Coronary artery (tissue), 2 donors: ENCODE measurements at places on chromosomes 1 and 21.

- no peak for DNase-seq
Observed at GRCh38 chr1:68409426-68409825, 40.3 kb downstream of the RPE65 start.

DNA sequence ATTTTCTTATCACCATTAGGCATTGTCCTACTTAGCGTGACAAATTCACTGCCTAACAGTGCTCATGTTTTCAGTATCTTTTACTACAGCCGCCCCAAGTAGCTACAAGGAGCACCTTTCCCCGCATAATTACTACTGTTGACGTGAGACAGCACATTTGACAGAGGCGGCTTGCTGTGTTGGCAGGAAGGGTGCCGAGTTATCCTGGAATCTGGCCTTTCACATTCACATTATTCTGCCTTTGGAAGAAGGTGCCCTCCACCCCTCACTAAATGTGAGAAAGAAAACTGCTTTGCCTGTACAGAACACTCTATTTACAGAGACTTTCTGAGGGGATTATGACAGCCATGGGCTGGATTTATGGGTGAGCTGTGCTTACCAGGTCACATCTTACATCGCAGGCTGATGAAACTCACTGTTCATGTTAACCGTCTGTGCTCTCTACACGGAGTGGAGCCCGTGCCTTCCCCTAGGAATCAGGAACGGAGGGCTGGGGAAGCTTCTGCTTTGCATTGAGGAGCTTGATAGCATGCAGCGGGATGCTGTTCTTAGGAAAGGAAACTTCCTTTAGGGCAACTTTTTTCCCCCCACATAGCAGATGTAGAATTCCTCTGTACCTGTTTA is 148.0 kb upstream of the ZRANB2 start:
- DNase-seq: no peak

DNA sequence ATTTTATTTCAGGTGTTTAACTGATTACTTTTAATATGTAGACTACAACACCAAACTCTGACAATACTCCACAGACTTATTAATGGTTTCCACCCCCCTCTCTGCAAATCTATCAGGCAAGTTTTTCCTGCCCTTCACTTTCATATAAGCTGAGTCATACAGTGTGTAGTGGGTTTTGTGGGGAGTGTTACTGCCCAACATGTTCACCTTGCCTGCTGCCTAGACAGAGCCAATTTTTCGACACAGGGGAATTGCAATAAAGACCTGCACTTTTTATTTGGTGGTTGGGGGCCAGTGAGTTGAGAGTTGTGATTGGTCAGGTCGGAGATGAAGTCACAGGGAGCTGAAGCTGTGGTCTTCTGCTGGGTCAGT is 119.7 kb downstream of the PPIAL4G start:
- no peak for DNase-seq

GRCh38 chr1:236142253-236143103 is at the start of gene GPR137B:
Gene GPR137B, plus strand, starts transcription at chr1:236142539. Its CDS starts 84 bp downstream, at chr1:236142623.
- DNase-seq: no peak

DNA sequence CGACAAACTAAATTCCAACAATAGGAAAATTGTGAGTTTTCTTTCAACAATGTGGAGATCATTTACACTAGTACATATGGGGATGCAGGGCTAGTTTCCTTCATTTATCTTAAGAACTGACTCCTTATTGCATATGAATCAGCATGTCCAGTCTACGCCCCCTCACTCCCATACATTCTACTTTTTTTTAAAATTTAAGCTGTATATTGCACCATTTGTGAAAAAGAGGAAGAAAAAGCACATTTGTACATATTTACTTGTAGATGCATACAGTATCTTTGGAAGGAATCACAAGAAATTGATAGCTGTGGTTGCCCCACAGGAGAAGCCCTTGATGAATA is 15.9 kb downstream of the VPS26C start:
- no peak for DNase-seq

DNA sequence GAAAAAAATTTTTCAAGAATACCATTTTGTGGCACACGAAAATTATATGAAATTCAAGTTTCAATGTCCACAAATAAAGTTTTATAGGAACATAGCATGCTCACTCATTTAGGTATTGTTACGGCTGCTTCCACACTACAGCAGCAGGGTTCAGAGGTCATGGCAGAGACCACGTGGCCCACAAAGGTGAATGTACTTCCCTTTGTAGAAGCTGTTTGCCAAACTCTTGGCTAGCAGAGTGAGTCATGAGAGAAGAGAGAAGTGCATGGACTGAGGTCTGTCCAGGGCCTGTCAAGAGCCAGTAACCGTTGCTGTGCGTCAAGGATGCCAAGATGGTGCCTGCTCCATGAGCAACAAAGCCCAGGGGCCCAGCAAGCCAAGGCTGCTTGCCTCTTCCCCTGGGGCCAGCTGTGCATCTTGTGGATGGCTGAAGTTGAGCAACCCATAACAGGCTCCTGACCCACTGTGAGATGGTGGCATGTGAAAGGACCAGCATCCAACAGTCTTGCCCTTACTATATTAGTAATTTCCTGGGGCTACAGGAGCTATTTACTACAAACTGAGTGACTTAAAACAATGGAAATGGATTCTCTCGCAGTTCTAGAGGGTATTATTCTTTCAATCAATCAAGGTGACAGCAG is 64.8 kb upstream of the ATP5PO start:
- peak; percentile 52 for DNase-seq

GRCh38 chr1:22816803-22817202 is 106.2 kb downstream of the EPHB2 start:
- no peak for DNase-seq

- no peak for DNase-seq
Observed at GRCh38 chr1:67689267-67690017, 4.4 kb downstream of the GADD45A start.

DNA sequence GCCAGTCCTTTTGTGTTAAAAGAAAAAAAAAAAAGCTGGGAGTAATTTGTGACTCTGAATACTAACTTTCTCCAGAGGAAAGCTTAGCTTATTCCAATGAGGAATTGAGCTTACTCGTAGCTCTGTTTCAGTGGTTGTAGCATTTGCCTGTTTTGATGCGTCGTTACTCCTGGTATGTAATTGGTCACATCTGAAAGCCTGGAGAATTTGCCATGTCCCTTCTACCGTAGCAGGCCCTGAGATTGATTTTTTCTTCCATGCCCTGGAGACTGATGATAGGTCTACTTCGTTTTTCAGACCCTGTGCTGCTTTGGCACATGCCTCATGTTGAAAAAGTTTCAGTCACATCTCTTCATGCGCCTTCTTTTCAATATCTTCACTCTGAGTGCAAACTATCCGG is 1103.0 kb downstream of the PLA2G4A start:
- no peak for DNase-seq

DNA sequence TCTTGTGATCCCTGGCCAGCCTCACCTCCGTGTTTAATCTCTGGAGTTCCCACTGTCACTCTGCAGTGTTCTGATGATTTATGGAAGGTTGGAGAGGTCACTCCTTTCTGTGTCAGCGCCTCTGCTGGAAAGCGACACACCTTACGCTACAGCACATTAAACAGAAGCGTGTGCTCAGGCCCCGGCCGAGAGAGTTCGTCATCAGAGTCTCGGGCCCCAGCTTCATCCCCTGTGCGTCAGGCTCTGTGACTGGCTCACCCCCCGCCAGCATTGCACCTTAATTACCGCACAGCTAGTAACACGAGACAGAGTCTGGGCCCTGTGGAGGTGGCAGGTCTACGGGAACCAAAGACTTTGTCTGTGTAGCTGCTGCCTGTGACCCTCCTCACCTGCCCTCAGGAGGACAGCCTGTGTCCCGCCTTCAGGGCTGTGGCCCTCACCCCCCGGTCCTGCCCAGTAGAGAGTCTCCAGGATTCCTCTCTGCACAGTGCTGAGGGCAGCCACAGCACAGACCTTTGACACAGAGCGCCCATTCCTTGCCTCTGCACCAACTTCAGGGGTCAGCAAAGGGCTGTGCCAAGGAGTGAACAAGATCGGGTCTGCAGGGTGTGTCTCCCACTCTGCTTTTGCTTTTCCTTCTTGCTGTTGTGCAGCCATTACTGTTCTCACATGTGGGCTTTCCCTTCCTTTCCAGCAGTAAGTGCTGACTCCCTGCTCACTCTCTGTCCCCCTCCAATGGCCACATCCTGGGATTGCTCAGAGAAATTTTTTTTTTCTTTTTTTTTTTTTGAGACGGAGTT is 157.6 kb downstream of the PGBD5 start:
- no peak for DNase-seq
